Gastrocnemius medialis (tissue), 4 donors: ENCODE measurements at places on chromosomes 1 and 21. TPM values are rescaled to one million over a fixed set of nuclear protein-coding genes. Genes with fewer than 3 reads are reported as not detected.
A peak's percentile ranks its signal among the peaks of the same experiment; 100 is the strongest.

LACTBL1 gene
- not detected for total RNA-seq

PLCH2 gene
- total RNA-seq = not detected

- no peak for DNase-seq
Observed at GRCh38 chr1:110620250-110620615, 14.1 kb upstream of the KCNA2 start.

GRCh38 chr1:175433532-175434282 is 241.1 kb upstream of the KIAA0040 start:
- no peak for DNase-seq

DNA sequence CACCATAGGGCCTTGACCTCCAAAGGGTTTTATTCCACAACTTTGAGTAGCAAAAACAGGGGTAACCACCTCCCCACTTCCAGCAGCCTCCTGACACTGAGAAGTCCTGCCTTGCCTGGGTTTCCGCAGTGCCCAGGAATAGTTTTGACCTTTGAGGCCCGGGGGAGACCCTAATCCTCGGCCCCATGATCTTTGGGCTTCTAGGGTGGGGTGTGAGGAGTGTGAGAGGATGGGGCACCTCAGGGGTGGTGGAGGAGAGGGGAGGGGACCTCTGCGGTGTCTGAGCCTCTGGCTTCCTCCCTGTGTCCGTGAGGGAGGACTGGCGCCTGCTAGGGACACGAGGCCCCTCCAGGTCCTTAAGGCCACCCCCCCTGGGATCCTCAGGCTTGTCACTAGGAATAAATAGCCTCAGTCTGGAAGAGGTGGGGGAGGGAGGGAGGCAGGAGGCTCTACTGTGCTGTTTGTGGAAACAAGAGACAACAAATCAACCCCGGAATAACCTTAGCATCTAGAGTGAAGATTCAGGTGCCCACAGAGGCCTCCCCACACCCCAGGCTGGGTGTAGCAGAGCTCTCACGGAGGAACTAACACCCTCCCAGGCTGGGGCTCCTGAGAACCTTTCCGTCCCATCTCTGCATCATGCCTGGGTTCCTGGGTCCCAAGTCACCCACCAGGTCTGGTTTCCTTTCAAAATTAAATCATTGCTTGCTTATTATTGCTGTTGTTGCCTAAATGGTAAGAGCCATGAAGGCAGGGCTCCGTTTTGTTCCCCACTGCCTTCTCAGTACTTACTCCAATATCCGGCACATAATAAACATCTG is 904 bp upstream of the FHL3 start:
- peak; percentile 99 for DNase-seq

DNA sequence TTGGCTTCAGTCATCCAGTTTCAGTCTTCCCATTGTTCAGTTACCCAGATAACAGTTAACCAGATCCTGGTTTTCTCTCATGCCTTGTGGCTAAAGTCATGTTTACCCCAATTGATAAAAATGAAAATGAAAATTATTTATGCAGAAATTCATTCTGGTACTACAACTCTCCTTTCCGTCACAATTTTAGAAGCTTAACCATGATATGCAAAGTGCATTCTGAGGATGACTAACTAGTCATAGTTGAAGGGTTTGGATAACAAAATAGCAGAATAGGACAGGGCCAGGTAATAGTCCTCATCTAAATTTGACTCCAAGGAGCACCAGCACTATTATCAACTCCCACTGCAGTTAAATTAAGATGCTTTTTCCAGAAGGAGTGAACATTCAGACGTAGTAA is 94.7 kb downstream of the NTMT2 start:
- no peak for DNase-seq
